GM12892 (cell line): ENCODE measurements at places on chromosomes 6 and 20.
A peak's percentile ranks its signal among the peaks of the same experiment; 100 is the strongest.

DNA sequence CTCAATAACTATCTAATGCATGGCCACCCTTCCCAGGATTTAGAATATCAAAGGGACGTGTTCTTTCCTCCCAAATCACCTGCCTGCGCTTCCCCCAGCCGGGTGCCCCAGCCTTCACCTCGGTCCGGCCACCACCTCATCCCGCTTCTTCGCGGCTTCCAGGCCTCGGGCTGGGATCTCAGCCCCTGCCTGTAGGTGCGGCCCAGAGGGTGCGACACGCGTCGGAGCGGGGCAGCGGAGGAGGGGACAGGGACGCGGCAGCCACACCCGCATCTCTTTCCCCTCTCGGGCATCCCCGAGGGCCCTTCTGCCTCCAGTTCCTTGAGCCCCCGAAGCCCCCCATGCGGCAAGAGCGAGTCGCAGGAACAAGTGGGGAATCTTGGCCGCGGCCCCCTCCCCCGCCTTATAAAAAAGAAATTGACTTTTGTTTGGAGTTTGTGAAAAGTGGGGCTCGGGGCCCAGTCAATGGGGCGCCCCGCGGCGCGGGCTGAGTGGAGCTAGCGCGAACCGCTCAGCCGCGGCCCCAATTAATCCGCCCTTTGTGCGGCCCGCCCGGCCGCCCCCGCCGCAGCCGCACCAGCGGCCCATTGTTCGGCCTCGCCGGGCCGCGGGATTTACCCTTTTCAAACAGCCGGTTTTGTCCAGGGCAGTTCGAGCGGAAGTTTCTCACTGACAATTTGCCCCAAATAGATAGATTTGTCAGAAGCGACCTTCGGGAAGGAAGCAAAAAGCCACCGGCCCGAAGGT, 8.4 kb upstream of the NR2E1 start:
- no peak for DNase-seq

DNA sequence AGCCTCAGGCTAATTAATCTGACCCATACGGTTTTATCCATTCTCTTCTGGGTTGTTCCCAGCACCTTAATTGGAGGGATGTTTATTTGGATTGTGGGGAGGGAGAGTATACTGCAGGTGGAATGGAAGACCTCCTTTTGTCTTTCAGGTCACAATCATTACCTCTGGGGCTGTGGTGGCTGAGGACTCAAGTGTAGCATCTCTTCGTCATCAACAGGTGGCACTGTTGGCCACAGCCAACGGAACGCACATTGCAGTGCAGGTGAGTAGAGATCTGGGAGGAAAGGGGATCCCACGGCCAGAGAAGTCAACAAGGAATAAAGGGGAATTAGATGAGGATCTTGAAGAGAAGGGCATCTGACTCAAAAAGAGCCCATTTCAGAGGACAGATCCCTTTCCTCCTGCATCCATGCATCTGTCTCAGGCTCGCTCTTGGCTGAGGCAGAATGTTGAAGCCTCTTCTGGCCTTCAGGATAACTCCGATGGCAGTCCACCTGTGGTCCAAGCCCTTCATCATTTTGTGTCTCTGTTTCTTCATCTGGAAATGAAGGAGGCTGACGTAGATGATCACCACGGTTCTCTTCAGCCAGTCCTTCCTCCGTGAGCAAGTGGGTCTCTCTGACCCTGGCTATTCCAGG, 3.2 kb upstream of the DEF6 start:
- peak; percentile 52 for DNase-seq

GRCh38 chr6:79079561-79080041, 1.5 kb upstream of the PHIP start:
- DNase-seq, result no peak

GRCh38 chr6:22250486-22250885, 46.4 kb downstream of the PRL start:
- DNase-seq, result no peak
